ENCODE measurements at places on chromosomes 3 and 15.
A peak's percentile ranks its signal among the peaks of the same experiment; 100 is the strongest.

DNA sequence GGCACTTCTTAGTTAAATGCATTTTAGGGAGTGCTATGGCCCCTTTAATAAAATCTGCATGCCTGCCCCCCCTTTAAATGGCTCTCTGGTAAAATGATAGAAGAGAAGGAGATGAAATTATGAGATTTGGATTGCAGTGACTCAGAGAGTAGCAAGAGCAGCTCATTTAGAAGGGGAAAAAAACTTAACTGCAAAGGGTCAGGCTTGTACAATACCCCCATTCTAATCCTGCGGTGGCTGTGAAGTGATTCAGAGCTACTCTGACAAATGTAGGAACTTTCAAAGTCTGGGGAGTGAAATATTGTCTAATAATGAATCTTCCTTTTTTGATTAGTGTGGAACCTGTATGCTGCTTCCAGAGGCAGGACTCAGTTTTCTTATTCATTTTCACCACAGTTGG is 44.1 kb upstream of the TBC1D23 start:
- no peak for DNase-seq

GRCh38 chr3:153142961-153143360 is 19.1 kb upstream of the RAP2B start:
- no peak for DNase-seq

- no peak for DNase-seq
These were observed 27.2 kb downstream of the AQR start for GRCh38 chr15:34942363-34942762.

DNA sequence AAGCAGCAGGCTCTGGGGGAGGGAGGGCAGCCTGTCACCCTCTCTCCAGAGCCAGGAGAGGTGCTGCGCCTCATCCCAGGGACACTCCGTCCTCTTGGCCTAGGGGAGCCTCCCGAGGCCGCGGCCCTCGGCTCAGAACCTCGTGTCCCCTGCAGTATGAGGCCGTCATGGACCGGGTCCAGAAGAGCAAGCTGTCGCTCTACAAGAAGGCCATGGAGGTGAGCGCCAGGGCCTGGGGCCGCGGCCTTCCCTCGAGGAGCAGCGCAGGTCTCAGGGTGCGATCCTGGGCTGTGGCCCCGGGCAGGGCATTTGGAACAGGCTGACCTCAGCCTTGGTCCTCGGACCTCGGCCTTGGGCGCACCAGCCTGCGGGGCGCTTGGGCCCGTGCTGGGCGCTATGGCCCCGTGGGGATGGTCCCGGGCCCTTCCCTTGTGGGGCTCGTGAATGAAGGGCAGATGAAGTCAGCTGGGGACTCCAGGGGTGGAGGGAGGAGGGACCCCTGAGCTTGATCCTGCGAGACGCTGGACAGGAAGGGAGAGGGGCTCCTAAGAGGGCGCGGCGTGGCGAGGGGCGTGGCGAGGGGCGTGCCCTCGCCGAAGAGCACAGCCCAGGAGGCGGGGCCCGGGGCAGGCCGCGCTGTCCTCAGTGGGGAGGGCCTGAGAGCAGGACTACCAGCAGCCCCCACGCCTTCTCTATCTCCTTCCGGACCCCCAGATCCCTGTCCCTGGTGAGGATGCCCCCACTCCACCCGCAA is 32.9 kb downstream of the PSTPIP1 start:
- DNase-seq: no peak

GRCh38 chr15:52651868-52652267 is 27.3 kb downstream of the ATOSA start:
- peak; percentile 14 for DNase-seq

DNA sequence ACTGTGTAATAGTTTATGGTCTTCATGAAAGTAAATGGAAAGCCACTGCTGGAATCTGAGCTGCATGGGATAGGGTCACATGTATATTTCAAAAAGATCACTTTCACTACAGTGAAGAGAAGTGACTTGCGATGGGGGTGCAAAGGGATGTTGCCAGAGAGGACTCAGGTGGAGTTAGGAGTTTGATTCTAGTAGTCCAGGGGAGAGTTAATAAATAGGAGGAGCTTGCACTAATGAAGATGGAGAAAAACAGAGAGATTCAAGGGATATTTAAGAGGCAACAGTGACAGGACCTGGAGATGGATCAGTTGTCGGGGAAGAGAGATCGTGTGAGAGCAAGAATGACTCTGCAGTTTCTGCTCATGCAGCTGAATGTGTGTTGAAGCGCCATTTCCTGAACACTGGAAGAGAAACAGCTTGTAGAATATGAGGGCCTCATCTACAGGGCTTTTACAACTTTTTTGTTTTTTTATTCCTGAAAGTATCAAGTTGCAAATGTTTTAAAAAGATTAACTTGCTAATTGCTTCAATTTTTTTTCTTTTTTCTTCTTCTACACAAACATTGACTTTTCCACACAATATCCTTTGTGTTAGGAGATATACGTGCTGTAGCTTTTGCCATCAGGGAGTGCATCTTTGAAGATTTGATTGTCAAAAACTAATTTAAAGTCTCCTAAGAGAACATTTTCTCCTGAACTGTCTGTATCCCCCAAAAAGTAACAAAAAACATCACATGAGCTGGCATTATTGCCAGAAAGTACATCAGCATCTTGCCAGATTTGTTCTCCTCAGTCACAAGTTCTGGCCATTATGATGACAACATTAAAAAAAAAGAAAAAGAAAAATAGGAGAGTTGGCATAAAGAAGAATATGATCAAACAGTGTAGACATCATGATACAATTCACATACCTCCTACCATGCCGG is 37.5 kb downstream of the SETMAR start:
- DNase-seq: no peak

DNA sequence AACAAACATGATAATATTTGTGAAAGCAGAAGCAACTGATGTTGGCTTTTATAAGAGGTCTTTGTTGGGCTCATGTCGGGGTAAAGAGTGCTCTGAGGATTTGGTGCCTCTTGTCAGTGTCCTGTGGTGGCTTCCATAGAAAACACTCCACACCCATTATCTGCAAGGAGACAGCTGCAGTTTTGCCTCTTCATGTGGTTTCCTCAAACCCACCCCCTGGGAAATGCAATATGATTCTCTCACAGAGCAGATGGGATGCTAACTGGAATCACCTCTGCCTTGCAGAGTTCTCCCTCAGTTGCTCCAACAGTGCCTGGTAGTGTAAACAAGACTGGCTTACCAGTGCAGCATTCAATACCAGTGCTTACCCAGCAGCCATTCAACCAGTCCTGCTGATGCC is 771.4 kb upstream of the CFAP20DC start:
- no peak for DNase-seq

GRCh38 chr3:15681668-15682067 is 80.1 kb downstream of the BTD start:
- DNase-seq: no peak

GRCh38 chr15:24901409-24901808 is 53.4 kb upstream of the SNRPN start:
- no peak for DNase-seq

DNA sequence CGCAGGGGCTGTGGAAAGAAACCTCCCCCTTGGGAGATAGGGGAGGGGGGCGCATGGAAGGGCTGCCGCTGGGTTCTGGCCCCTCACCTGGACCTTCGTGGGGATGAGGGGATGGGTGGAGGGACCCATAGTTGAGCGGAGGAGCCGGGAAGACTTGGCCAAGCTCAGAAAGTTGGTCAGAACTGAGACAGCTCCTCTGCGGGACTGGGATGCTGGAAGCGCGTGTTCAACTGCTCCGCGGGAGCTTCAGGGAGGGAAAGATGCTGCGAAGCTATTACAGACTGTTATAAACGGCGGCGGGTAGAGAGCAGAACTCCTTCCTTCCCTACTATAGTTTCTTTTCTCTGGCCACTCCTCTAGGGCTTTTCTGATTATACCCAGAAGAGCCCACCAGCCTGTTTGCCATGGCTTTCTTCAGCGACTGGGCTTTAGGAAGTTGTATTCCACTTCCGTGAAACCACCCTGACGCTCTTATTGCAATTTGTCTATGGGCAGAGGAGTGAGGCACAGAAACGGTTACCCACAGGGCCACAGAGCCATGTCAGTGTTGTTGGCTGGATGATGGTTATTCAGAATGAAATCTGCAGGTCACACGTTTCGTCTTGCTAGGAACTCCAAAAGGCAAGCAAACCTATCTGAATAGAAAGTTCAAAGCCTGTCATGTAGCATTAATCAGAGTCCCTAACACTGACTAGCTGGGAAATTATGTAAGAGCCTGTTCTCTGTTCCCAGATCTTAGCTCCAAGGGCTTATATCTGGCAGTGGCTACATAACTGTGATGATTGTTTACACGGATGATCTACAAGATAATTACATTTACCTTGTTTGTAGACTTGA is 1.1 kb downstream of the SYNPR start:
- DNase-seq: no peak

DNA sequence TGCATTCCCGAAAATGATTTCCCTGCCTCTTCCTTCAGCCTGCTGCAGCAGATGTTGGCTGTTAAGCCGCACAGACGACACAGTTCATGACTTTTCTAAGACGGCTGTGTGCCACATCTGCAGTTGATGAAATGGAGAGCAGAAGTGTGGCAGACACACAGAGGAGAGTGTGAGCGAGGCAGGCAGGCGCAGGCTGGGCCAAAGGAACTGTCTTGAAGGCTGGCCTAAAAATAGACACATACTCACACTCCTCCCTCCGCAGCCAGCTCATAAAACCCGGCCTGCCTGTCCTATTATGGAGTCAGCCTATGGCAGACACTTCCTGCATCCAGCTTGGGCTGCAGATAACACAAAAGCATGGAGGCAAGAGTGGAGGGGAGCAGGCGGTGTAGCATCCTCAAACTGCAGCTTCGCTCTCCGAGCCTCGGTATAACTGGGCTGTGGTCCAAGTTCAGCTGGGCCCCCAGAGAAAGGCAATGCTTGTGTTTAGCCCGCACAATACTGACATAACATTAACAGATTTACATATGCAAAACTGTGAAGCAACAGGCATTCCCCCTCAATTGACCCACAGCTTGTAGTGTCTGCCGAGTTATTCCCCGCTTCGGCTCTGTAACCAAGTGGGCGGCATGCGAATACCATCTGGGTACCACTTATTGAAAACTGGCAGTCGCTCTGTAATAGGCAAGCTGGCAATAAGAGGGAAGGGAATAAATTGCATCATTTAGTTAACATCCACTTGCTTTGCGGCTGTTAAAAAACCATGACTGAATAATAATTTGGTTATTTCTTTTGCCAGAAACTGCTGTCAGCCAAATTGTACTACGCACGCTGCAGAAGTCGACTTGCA is 40.8 kb downstream of the FOXP1 start:
- no peak for DNase-seq

DNA sequence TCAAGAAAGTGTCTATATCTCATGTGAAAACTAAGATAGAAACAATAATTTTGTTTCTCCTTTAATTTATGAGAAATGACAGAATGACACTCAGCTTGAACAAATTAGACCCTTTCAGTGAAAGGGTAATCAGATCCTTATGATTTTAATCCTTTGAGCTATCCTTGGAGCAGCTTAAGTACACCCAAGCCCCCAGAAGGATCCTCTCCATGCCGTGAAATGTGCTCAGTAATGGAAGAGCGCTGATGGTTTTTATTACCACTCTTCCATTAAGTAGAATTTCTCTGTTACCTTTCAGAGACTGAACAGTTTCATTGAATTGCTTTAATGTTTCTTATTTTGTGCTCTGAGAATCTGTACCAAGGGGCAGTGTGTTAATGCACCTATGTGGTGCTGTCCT is 54.3 kb downstream of the HMG20A start:
- no peak for DNase-seq

- no peak for DNase-seq
These were observed 99.9 kb upstream of the MLF1 start for GRCh38 chr3:158470944-158471638.

DNA sequence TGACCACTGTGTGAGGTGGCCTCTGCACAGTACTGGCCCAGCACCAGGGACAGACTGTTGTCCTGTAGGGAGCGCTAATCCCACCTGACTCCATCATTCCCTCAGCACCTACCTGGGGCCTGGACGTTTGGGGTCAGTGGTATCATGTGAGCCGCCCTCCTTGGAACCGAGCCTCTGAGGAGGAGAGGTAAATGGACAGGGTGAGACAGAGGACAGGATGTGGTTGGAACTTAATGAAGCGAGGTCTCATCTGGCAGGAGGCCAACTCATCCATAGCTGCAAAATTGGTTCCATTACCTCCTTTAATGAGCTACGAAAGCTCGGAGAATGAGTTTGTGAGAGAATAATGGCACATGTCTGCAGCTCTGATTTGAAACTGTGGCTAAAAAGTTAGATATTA is 13.9 kb downstream of the MAPKAPK3 start:
- no peak for DNase-seq

DNA sequence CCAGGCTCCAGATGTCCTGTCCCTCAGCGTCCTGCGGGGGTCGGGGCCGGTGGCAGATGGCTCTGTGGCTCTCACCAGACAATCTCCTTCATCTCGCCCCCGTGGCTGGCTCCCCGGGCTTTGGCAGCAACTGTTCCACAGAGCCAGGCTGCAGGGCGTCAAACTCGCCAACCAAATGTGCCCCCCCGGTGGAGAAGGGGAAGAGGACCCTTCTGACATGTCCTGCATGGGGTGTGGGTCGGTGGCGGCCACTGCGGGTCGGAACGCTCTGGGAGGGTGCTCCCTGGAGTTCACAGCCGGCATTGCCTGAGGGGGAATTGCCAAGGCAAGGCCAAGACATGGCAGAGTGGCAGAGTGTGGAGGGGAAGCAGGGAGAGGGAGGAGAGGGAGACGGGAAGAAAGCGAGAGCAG is 36.0 kb downstream of the BDH1 start:
- no peak for DNase-seq

- no peak for DNase-seq
These were observed 8.5 kb downstream of the SEC61A1 start for GRCh38 chr3:128060473-128061381.

DNA sequence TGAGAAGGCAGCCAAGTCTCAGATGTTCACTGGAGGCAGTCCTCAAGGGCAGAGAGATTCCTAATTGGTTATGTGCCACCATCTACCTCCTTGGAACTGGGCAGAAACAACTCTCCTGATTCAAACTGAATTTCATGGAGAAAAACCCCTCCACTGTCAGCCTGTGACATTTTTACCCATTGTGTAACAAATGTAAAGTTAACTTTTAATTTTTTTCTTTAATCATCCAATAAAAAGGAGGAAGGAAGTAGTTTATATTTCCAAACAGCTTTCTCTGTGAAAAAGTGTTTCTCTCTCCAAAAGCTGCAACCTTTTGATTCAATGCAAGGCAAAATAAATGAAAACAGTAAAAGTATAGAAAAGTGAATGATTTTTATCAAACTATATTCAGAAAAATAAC is 510 bp upstream of the COLQ start:
- no peak for DNase-seq

GRCh38 chr15:77568014-77568972 is 64.4 kb downstream of the LINGO1 start:
- no peak for DNase-seq

- DNase-seq: no peak
These were observed 65.4 kb downstream of the RASGRF1 start for GRCh38 chr15:79025201-79025600.

GRCh38 chr15:71730277-71731144 is 79.8 kb upstream of the NR2E3 start:
- peak; percentile 9 for DNase-seq

DNA sequence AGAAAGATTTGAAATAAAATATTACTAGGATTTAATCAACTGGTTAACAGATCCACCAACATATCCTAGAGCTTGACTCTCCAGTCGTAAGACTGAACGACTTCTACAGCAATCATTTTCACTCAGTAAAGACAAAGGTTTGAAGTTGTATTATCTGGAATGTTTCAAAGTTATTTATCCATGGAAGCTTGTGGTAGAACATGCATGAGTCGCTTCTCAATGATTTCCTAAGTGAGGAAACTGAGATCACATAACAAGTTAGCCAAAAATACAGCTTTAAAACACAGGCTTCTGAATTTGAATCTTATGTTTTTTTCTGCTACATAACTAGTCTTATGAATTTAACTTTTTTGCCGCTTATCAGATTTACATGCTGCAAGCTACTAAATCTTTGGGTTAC is 241.8 kb downstream of the FOXP1 start:
- DNase-seq: no peak

- DNase-seq: no peak
These were observed 63.1 kb upstream of the BOC start for GRCh38 chr3:113148284-113148683.

Measured in stimulated activated CD4-positive, alpha-beta T cell treated with anti-CD3 and anti-CD28 coated beads, Interleukin-12 subunit alpha, Interleukin-12 subunit beta, amount 100 ng/mL, for 48 hours (primary cell).